ENCODE measurements at places on chromosomes 12 and 14. TPM values are rescaled to one million over a fixed set of nuclear protein-coding genes. Genes with fewer than 3 reads are reported as not detected.

GRCh38 chr12:108630481-108631207, 3.0 kb downstream of the SELPLG start:
- no peak overlapping the region for H3K27ac ChIP-seq
- no peaks in the 10 kb centered on the region for H3K36me3 ChIP-seq

Gene CMAS
- total RNA-seq: 55.8 TPM

Gene HOXC9
- not detected for total RNA-seq

Gene GUCY2C
- total RNA-seq: 1.2 TPM

Gene GPR65
- not detected for total RNA-seq

DNA sequence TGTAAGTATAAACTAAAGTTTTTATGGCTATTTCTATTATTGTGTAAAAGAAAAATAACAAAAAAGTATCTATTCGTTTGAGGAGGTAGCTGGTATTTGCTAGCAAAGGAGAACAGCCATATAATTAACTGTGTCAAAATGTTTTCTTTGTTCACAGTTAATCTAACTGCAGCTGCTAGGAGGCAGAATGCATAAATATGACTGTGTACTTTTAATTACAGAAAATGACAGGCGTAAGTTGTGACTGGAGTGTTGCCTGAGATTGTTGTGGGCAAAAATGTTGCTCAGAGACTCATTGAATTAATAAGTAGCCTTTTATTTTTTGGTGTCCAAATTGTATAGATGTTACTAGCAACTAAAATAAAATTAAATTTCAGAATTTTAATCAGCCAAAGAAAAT, 33.5 kb downstream of the PTPRO start:
- no peaks in the 10 kb centered on the region for H3K27me3 ChIP-seq
- no peaks in the 10 kb centered on the region for H3K4me1 ChIP-seq
- no peaks in the 10 kb centered on the region for H3K36me3 ChIP-seq
- DNase-seq: no peak
- H3K27ac ChIP-seq: no peak overlapping the region
